ENCODE measurements at places on chromosomes 11 and 22.

DNA sequence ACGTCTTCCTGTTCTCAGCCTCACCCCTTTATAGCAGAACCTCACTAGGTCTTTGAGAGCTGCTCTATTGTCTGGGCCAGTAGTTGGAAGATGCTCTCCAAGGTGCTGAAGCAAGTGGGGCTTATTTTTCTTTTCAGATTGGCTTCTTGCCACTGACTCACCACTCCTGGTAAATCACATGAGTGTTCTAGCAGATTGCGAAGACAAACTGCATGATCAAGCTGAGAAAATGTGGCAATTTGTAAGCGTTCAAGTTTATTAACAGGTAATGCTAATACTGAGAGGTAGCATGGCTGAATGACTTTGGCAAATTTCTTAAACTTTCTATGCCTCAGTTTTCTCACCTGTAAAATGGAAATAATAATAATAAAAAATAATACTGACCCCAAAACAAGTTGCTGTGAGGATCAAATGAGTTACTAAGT is 59.2 kb downstream of the CACNG2 start:
- peak; percentile 59 for DNase-seq

GRCh38 chr11:28770806-28771205 is 662.6 kb downstream of the METTL15 start:
- DNase-seq: no peak

GRCh38 chr11:94150704-94151685 is 22.4 kb downstream of the PANX1 start:
- DNase-seq: no peak

DNA sequence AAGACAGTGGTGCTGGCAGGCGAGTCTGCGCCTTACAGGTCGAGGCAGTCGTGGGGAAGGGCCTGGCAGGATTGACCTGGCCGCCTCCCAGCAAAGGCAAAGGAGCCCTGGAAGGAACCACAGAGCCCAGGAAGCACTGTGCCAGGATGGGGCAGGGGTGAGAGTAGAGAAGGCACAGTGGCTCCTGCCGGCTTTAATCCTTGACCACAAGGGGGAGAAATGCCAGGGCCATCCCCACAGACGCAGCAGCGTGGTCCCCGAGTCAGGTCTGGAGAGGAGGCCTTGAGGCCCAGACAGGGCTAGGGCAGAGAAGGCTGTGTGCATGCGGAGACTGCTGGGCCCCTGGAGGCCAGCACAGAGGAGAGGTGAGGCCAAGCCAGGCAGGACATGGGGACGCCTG is 9.9 kb upstream of the NDUFS8 start:
- DNase-seq: no peak

DNA sequence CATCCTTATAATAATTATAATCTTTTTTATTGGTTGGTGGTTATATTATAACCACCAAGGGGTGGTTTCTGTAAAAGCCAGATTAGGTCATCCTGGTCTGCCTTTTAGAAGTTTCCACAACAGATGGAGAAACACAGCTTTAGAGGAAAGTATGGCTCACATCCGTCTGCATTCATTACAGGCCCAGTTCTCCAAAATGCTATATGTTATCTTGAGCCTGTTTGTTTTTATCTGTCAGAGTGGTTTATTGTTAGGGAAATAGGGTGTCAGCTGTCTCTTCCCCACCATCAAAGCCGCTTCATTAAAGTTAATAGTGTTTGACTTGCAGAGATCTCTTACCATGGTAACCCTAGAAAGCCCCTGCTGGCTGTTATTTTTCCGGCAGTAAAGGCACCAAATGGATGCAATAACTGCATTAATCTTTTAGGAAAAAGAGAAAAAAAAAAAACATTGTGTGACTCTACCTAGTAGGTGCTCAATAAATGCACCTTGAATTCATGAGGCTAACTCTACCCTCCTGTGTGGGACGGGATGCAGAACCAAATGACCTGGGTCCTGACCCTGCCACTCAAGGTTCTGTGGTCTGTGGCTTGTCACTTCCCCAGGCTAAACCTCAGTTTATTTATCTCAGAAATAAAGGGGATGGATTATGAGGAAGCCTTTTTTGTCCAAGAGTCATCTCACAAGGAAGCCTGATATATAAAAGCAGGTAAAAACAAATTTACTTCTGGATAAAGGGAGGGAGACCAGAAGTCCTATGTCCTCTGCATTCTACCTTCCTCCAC is 118.3 kb downstream of the WT1 start:
- DNase-seq: no peak

DNA sequence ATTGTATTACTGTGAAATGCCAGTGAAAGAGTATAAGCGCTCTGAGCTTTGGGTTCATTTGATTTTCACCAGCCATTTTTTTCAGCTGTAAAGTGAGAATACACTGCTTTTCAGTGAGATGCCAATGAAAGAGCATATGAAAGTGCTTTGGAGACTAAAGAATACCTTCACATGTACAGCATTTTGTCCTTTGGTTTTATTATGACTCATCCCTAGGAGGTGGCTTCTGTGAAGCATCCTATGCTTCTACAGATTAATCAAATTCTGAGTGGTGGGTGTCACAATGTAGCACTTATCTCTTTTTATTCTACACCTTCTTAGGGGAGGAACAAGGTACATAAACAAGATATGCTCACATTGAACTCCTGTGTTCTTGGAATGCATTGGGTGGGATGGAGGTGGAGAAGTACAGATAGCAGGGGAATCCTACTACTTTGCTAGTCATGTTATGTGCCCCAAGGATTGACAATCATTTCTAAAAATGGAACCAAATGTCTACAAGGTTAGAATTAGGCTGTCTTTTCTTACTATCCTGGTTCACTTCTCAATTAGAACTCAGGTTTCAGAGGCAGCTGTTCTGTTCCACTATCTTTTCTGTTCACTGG is 18.7 kb downstream of the TRIM44 start:
- no peak for DNase-seq

DNA sequence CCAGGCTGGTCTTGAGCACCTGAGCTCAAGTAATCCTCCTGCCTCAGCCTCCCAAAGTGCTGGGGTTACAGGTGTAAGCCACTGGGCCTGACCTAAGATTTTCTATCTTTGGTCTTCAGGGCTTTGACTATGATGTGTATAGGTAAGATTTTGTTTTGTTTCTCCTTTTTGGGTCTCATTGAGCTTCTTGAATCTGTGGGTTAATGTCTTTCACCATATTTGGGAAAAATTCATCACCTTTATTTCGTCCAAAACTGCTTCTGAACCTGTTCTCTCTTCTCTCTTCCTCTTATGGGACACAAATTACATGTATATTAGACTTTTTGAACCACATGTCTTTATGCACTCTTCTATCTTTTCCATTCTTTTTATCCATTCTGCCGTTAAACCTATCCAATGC is 100.4 kb downstream of the OSBP2 start:
- DNase-seq: no peak

GRCh38 chr11:16881766-16882165 is 132.4 kb downstream of the PLEKHA7 start:
- no peak for DNase-seq

DNA sequence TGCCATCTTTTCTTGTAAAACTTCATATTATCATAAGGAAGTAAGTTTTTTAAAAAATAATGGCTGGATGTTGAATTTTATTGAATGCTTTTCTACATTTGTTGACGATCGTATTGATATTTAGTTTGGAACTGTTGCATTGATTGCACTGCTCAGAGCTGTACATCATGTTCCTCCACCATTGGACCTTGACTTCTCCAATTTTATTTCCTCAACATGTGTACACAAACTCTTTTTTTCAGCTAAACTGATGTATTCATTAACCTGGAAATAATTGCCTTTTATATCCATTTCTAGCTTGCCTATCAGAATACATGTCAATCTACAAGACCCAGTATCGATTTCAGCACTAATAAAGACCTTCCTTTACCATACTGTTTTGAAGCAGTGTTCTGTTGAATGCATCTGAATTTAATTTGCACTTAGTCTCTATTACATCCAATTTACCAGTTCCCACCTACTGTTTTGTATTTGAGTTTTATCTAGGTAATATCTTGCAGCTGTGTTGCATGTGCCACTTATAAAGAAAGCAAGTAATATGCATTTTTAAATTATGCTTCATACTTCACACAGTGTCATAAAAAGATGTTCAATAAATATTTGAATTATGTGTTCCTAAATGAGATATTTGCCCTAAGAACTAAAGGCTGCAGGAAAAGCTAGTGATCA is 5.5 kb downstream of the CEP57 start:
- no peak for DNase-seq

DNA sequence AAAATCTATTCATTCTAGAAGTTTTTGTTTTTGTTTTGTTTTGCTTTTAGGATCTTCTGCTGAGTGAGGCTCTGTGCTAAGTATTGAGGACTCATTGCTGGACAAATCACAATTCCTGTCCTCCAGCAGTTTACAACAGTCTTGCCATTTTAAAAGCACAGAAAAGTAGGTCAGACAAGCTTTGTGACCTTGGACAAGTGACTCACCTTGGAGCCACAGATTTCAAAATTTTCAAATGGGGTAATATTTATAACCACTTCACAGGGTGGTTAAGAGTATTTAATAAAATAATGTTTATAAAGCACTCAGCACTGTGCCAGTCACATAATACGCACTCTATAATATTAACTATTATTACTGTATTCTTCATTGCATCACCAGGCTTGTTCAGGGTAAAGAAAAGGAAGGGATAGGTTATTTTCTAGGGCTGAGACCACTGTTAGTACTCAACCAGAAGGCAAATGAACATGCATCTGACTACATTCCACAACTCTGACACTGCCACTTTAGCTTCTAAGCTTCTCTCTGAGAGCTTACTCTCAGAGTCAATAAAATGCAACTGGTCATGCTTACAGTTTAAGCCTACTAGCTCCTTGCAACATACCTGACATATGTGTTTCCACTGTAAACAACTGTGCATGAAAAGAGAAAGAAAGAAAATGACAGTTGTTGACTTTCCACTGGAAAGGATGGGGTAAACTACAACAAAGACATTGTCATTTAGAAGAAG is 63.2 kb upstream of the FIBIN start:
- no peak for DNase-seq

DNA sequence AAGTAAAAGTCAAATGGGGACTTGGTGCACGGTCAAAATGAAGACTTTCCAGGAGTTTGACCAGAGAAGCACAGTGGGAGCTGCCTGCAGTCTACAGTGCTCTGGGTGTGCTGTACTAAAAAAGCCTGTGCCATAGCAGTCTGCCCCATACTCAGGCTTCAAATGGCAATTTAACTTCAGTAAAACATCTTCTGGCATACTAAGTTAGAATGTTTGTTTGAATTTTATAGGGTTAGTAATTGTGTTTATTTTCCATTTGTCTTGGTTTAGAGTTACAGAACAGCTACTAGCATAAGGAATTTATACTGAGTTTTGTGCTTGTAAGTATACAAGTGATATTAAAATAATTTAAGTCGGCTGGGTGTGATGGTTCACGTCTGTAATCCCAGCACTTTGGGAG is 29.3 kb upstream of the LIPT2 start:
- no peak for DNase-seq

GRCh38 chr22:40491990-40492631 is 121.7 kb downstream of the SGSM3 start:
- peak; percentile 84 for DNase-seq

DNA sequence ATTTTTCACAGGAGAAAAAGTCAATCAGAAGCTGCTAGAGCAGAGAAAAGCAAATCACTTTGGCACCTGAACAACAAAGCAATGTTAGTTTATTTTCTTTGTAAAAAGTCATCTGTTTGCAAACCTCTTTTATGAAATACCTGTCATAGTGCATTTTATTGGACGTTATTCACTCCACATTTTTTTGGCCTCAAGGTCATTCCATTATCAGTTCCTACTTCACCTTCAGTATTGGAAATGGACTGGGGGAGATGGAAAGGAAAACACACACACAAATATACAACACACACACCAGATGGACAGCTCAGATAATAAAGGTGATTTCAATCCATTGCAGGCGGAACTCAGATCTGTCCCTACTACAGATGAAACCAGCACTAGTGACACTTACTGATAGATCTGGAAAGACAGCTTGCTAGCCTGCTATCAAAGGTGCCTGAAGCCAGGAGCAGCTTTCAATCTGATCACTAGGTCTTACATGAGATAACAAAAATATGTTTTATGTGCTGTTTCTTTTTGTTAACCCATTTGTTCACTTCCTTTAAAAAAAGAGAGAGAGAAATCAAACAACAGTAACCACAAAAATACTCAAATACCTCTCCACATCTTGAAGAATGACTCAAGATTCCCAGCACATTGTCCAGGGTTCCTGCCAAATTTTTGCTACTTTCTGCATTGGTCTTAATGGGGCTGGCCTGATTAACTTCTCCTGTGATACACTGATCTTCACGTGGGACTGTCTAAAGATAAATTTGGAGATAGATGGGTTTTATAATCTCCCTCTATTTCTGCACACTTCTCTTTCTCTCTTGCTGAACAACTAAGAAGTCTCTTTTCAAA is 844.3 kb upstream of the TENM4 start:
- no peak for DNase-seq

DNA sequence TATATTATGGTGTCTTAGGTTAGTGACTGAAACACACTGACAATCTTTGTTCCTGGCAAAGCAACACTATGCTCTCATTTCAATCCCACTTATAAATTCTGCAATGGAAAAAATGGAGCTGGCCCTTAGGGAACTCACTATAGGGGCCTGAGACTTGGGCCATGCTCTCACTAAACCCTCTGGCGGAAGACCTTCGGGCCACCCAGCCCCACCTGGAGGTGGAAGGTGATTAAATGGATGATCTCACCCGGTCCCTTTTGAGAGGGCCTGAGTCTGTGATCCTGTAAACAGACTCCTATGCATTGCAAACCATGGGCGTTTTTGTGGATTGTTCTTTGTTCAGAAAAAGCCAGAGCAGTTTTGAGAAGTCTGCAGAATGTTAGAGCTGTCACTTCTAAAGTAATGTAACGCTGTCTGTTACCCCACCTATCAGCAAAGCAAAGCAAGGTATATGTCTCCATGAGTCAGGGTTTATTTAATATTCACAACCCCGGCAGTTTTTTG is 17.0 kb upstream of the CDON start:
- no peak for DNase-seq

- DNase-seq: no peak
These were observed 89.0 kb upstream of the CD44 start for GRCh38 chr11:35049859-35050531.

DNA sequence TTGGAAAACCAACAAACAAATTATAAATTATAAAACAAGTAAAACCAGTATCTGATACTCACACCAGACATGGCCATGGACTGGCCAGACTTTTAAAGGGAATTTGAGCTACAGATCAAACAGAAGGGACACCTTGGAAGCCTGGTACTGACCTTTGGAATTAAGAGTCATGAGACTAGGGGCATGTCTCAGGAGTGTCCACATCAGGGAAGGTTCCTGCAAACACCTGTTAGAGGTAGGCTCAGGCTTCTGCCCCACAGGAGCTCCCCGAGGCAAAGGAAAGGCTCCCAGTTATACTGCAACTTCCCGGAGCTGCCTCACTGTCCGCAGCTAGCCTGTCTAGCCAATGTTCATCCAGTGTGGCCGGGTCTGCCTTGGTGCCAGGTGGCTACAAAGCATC is 290.1 kb downstream of the BUD13 start:
- no peak for DNase-seq

- DNase-seq: no peak
These were observed 49.7 kb upstream of the NOX4 start for GRCh38 chr11:89540826-89541225.

Measured in muscle of arm (tissue), 14 donors.